Activated CD8-positive, alpha-beta memory T cell treated with anti-CD3 and anti-CD28 coated beads for 48 hours (primary cell): ENCODE measurements at places on chromosomes 5 and 9.

DNA sequence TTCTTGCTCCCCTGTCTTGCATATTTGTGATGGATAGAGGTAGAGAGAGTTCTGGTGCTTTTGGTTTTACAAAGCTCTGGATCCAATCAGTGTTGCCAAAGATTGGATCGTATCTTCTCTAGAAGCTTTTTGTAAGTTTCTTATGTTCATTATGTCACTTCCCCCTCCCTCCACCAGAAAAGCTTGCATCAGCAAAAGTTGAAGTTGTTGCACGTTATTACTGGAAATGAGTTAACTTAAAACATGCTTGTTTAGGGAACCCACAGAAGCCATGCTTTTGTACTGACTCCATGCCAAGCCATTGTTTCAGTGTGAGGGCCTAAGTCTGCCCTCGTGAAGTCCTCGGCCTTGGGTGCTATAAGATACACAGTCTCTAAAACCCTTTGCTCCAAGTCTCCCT, 186.5 kb downstream of the ERCC6L2 start:
- no peak for DNase-seq

DNA sequence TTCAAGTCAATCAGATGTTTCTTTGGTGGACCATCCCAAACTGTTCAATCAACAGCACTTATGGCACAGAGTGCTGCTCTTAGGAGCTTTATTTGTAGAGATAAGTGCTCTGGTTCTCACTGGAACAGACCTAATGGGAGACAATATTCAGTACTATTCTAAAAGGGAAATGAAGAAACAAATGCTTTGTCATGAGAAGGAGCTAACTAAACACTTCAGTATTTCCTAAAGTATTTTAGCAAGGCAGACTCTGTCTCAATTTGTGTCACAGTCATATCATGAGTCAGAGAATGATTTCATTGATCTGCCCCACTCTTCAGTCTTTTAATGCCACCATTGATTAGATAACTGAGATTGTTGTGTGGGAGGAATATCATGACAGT, 175.3 kb downstream of the SLF1 start:
- no peak for DNase-seq

- no peak for DNase-seq
Measured at GRCh38 chr9:34501889-34502425, 20.8 kb downstream of the ENHO start.

- DNase-seq, result no peak
Measured at GRCh38 chr5:93800988-93801811, 59.8 kb upstream of the POU5F2 start.

- DNase-seq, result no peak
Measured at GRCh38 chr5:54719384-54720283, 202.1 kb downstream of the SNX18 start.

DNA sequence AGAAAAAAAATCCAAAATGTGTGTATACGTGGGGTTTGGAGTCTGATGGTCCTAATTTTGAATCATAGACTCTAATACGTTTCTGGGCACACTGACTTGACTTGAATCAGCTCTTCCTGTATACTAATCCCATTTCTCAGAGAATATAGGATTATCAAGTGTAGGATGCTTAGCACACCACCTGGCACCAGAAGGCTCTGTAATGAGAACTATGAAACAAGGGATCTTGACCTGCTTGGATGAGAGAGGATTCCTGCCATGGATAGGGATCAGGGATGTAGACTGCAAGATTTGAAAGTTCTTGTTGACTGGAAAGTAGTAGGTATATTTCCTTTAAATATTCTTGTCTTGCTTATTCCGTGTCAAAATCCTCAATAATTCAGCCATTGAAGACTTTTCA, 7.8 kb downstream of the HSPA4 start:
- DNase-seq, result no peak

- DNase-seq, result no peak
Measured at GRCh38 chr9:6969805-6970204, 212.0 kb downstream of the KDM4C start.

DNA sequence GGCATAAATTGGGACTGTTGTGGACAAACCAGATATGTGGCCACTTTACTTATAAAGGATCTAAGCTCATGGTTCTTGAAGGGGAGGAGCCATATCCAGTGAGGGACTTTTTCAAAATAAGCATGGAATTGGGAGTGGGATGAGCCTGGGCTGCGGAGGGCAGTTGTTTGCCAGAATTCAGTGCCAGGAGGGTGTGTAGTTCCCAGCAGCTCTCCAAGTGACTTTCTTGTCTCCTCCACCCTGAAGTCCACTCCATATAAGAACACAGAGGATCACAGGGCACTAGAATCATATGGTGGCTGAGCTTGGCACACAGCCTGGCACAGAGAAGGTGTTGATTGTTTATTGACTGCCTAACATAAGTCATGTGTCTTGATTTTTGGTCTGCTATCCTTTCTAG, 121.1 kb downstream of the CAVIN4 start:
- no peak for DNase-seq

DNA sequence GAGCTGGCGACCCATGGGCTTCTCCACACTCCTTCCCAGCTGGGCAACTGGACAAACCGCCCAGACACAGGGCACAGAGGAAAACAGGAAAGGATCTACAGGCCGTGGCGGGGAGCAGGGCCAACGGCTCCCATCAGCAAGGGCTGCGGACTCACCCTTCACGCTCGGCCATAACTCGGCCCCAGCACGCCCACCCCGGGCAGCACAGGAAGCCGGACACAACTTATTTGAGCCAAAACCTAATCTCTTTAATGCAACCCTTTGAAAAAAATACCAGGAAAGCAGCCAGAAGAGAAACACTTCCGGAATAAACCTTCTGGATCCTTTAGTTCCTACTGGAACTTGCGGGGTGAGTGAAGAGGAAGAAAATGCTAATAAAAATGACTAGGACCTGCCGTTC, 59.9 kb downstream of the VAV2 start:
- DNase-seq, result no peak

- no peak for DNase-seq
Measured at GRCh38 chr5:56900395-56900794, 9.0 kb upstream of the SETD9 start.

DNA sequence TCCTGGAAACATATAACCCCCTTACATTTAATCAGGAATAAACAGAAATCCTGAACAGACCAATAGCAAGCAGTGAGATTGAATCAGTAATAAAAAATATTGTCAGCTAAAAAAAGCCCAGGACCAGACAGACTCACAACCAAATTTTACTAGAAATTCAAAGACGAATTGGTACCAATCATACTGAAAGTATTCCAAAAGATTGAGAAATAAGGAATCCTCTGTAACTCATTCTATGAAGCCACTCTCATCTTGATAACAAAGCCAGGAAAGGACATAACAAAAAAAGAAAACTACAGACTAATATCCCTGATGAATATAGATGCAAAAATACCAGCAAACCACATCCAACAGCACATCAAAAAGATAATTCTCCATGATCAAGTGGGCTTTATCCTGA, 714.0 kb downstream of the SEMA5A start:
- DNase-seq, result no peak

- DNase-seq, result no peak
Measured at GRCh38 chr9:98794802-98795201, 1.6 kb downstream of the ANKS6 start.

DNA sequence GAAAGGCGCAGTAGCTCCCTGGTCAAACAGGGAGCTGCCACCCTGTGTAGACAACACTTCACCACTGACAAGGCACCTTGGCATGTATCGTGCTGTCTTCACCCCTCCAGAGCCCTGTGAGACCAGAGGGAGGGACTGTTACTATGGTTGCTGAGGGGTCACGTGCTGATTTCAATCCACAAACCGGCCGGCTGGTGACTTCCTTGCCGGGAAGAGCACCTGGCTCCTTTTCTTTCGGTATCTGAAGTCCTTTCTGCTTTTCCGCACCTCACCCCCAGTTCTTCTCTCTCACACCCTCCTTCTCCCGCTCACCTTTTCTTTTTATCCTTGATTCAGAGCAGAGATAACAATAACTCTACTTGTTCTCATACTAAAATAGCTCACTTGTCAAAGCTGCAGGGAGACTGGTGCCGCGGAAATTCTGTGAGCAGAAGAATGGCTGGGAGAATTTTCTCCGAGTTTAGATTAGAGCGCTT, 327.2 kb downstream of the ZSWIM6 start:
- DNase-seq, result no peak

- DNase-seq, result no peak
Measured at GRCh38 chr5:134523543-134524271, 1.8 kb upstream of the JADE2 start.

DNA sequence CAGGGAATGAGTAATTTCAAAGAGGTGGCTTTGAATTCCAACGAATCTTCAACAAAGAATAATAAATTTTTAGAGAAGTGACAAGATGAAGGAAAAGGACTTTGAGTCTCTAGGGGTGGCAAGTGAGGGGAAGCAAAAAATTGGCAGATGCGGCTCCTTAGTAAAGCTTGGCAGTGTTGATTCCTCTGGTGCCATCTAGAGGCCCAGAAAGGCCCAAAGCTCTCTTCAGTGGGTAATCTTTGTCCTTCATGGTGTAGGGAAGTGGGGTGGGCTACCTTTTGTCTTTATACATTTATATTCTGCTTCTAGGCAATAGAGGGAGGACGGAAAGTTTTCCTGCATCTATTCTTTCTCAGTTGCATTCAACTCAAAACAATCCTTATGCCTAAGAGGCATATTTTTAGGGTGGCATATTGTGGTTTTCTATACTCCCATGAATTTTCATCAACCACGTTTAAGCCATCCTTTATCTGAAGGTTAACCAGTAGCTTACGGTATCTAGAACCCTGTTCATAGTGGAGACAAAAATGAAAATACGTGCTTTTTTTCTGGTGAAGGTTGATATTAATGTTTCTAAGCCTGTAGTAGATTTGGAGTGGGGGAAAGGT, 17.5 kb upstream of the ROPN1L start:
- DNase-seq, result no peak

DNA sequence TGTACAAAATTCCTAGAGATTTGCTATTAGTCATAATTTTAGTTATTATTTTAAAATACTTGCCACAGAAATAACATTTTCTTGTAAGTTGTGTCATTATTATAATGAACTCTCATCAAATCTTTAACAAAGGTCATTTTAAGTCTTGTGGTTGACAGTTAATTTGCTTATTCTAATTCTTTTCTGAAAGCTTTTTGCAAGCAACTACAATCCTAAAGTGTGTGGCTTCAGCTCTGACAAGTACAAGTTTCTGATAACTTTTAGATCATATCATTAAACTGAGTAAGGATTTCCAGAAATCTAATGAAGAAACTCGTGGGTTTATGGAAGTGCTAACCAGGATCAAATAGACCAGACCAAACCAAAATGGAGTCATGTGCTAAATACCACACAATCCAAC, 86.4 kb downstream of the SFXN1 start:
- DNase-seq, result no peak

DNA sequence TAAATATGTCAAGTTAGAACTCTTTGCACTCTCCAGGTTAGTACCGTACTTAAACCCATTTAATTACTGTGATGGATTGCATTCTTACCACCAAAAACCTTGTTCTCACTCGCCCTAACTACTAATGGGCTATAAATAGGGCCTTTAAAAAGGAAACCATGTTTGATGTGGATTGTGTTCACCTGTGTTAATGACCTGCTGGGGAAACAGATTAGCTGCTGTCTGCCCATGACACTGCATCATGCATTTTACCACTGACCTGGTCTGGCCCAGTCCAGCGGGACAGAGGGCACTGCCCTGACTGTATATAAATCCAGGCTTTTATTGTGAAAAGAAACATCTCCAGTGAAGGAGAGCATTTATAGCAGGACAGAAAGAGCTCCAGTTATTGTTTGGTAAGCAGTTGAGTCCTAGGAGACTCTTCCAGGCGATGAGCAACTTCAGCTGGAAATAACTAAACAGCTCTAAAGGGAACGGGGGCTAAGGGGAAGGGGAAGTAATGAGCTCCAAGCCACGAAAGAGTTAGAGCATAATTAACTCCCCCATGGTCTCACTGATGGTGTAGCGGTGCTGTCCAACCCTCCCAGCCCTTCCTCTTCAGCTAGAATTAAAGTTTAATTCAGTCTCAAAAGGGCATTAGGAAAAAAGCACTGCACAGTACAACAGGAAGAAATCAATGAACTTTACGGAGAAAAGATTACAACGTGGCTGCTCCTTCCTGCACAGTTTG, 303.1 kb downstream of the ENC1 start:
- no peak for DNase-seq

GRCh38 chr5:132238901-132239500, 11.3 kb upstream of the P4HA2 start:
- DNase-seq, result no peak

- DNase-seq, result no peak
Measured at GRCh38 chr5:60891667-60892066, 47.6 kb upstream of the ELOVL7 start.

- no peak for DNase-seq
Measured at GRCh38 chr5:112918679-112919078, 3.3 kb downstream of the REEP5 start.

GRCh38 chr5:67050125-67050524, 146.5 kb downstream of the CD180 start:
- no peak for DNase-seq

DNA sequence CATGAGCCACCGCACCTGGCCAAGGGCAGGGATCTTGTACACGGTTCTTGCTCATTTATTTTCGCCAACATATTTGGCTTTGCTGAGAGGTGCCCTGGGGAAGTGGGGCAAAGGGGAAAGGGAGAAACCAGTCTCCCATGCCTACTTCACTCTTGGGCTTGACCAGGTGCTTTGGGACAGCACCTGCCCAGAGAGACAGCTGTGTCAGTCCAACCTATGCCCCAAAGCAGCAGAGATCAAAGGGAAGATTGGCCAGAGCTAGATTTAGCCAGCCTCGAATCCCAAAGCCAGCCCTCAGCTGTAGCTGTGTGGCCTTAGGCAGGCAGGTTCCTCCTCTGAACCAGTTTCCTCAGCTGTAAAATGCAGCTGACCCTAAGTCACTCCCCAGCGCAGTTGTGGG, 2.3 kb upstream of the PTGES start:
- DNase-seq, result no peak

DNA sequence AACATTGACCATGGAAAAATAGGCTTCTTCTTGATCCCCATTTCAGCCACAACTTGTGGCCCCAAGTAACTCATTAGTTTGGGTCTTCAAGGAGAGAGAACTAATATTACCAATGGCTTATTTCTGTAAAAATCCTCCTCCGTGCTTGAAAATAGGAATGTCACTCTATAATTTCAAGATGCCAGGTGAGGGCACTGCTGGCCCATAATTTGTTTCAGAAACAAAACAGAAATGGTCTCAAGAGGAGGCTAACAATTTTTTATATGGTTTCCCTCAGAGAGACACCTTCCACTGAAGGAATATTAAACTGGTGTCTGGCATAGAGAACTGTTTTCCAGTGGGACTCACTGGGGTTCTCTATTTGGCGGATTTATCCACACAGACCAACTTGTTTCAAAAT, 437.0 kb upstream of the TRPC7 start:
- DNase-seq, result no peak

- no peak for DNase-seq
Measured at GRCh38 chr5:18119156-18119785, 485.0 kb downstream of the TAF11L14 start.

DNA sequence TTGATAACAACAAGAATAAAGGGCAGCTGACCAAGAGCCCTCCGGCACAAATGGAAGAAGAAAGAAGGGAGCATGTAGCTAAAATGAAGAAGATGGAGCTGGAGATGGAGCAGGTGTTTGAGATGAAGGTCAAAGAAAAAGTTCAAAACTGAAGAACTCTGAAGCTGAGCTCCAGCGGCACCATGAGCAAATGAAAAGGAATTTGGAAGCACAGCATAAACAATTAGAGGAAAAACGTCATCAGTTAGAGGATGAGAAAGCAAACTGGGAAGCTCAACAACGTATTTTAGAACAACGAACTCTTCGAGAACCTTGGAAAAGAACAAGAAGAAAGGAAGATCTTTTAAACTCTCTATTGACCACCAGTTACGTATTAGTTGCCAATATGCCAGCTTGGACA, 100.9 kb downstream of the GABBR2 start:
- DNase-seq, result no peak

- no peak for DNase-seq
Measured at GRCh38 chr9:100600521-100601079, 22.7 kb downstream of the CAVIN4 start.
